EH (cell line): ENCODE measurements at places on chromosomes 5 and 9.

GRCh38 chr5:10536511-10536910 is 27.4 kb upstream of the ANKRD33B start:
- DNase-seq: no peak

DNA sequence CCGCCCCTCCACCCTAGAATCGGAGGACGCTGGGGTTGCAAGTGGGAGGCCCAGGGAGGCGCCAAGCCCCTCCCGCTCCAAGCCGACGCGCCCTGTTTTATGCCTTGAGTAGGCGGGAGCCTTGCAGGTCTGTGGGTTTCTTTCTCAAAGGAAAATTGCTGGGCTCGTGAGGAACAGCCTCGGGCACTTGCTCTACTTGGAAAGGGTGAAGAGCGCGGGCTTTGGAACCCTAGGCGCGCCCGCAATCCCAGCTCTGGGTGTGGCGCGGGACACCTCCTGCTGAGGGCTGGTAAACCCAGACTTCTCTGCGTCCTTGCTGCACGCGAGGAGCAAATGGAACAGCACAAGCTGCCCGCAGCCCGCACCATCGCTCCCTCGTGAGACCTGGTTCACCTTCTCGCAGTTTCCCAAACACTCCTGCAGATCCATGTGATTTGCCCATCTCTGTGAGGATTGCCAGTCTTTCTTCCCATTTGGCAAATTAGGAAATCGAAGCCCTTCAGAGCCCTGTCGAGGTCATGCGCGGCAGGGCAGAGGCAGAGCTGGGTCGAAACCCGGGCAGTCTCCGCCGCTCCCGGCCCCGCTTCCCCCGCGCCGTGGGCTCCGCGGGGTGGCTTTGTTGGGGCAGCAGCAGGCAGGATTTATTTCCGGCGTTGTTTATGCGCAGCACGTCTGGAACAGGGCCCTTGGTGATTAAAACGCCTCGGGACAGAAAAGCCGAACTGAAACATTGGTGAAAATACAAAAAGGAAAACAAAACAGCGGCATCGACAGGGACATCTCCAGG is 98.4 kb upstream of the CPLX2 start:
- peak; percentile 1 for DNase-seq

- DNase-seq: no peak
Observed at GRCh38 chr9:96663506-96664120, 8.5 kb upstream of the PRXL2C start.

- no peak for DNase-seq
Observed at GRCh38 chr5:56673171-56673570, 142.2 kb upstream of the MAP3K1 start.

GRCh38 chr5:54653956-54654614 is 136.5 kb downstream of the SNX18 start:
- no peak for DNase-seq

DNA sequence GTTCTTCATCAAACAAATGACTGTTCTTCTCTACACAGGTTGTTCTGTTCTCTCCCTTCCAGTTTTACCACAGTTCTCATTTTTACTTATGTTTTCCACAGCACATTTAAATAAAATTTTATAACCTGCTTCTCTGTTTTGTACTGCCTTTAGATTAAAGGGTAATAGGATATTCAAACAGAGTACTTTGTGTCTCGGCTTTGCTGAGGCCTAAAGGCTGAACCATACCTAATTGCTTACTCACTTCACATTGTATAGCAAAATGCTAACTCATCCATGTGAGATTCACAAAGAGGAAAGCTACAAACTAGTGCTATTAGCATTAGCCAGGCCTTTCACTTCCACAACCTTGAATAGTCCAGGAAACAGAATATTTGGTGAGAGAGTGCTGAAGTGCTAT is 200.3 kb downstream of the TRPM3 start:
- DNase-seq: peak; percentile 82

GRCh38 chr5:56838409-56839039 is 23.2 kb downstream of the MAP3K1 start:
- DNase-seq: peak; percentile 86

DNA sequence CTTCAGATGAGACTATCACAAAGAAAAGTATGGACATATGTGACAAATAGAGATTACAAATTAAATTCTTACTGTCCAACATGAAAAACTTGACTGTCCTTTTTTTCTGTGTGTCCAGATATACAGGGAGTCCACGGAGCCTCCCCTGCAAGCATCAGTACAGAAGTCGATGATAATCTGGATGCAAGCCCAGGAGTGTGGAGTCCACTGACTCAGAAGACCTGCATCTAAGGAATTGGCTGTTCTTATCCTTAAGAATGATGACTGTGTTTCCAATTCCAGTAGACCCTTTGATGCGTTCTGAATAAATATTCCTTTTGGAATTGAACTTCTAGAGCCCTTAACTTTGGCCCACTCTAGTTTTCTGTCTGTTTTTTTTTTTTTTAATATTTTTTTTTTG is 56.7 kb upstream of the TAF11L2 start:
- DNase-seq: peak; percentile 79

DNA sequence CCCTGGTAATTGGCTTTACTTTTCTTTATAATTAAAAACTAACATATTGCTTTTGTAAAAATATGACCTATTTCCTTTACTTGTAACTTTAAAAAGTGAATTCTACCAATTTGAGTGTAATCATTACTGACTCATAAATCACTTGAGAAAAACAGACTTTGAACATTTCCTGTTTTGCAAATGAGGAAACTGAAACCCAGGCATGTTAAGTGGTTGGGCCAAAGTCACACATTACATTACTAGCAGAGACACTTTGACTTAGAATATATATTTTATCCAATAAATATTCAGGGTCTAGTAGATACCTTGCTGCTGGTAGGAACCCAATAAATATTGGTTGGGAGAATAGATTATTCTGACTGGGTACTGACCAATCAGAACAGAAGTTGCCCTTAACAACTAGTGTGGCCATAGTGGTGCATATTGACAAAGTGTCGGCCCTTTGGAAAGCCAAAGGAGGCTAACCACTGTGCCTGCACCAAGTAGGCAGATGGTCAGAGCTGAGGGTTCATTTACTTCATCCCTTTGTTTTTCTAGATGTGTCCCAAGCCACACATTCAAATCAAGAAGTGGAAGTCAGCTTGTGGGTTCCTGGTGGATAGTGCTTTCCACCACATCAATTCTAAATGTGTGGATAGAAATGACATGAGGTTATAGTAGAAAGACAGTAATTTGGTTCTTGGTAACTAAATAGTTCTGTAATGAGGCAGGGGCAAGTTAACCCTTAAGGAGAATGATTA is 365.1 kb upstream of the RIOK2 start:
- DNase-seq: peak; percentile 51

- no peak for DNase-seq
Observed at GRCh38 chr5:169281625-169282024, 19.3 kb downstream of the SLIT3 start.
